Stimulated activated memory B cell treated with anti-CD40 and anti-IgM and Interleukin-4, amounts not matched to agents 10 μg/mL and 1 μg/mL and 100 μg/mL, for 72 hours (primary cell): ENCODE measurements at places on chromosomes 11 and 22.
A peak's percentile ranks its signal among the peaks of the same experiment; 100 is the strongest.

- no peaks in the 10 kb centered on the region for H3K27me3 ChIP-seq
- H3K36me3 ChIP-seq = peaks cover 5% of the 10 kb centered on the region
- no peak overlapping the region for H3K4me3 ChIP-seq
- ATAC-seq = no peak
Measured at GRCh38 chr22:19959587-19960490, 18.2 kb upstream of the TXNRD2 start.

DNA sequence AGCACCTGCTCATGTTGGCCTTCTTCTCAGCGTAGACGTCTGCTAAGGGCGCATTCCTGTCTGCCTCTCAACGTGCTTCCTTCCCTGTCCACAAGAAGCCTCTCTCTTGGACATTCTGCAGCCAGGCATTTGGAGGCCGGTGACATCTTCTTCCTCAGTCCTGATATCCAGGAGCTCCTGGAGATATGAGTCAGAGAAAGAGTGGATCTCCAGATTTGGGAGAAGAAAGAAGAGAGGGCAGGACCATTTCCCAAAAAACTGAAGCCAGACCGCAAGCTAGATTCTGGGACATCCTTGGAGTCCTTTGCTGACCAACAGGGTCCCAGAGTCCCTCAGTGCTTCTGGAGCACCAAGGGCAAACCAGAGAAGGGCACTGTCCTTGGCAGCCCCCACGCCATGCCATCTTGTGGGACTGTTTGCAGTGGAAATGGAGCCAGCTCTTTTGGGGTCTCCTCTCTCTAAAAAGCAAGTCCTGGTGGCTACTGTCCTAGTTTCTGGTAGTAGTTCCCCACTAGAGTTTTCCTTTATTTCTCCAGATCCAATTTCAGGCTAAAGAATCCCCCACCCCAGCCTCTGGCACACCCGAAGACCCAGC is 36.1 kb upstream of the SYT13 start:
- no peaks in the 10 kb centered on the region for H3K36me3 ChIP-seq
- ATAC-seq = no peak
- no peaks in the 10 kb centered on the region for H3K4me1 ChIP-seq
- H3K4me3 ChIP-seq = no peak overlapping the region
- H3K27ac ChIP-seq = no peak overlapping the region

- no peaks in the 10 kb centered on the region for H3K4me1 ChIP-seq
- ATAC-seq = no peak
- H3K27ac ChIP-seq = no peak overlapping the region
- no peaks in the 10 kb centered on the region for H3K36me3 ChIP-seq
- no peak overlapping the region for H3K4me3 ChIP-seq
Measured at GRCh38 chr22:49328630-49329405, 498.9 kb downstream of the BRD1 start.

- no peak for ATAC-seq
- no peaks in the 10 kb centered on the region for H3K27me3 ChIP-seq
- no peak overlapping the region for H3K27ac ChIP-seq
- no peak overlapping the region for H3K4me3 ChIP-seq
- no peaks in the 10 kb centered on the region for H3K4me1 ChIP-seq
Measured at GRCh38 chr11:7657306-7658025, 15.8 kb downstream of the CYB5R2 start.

DNA sequence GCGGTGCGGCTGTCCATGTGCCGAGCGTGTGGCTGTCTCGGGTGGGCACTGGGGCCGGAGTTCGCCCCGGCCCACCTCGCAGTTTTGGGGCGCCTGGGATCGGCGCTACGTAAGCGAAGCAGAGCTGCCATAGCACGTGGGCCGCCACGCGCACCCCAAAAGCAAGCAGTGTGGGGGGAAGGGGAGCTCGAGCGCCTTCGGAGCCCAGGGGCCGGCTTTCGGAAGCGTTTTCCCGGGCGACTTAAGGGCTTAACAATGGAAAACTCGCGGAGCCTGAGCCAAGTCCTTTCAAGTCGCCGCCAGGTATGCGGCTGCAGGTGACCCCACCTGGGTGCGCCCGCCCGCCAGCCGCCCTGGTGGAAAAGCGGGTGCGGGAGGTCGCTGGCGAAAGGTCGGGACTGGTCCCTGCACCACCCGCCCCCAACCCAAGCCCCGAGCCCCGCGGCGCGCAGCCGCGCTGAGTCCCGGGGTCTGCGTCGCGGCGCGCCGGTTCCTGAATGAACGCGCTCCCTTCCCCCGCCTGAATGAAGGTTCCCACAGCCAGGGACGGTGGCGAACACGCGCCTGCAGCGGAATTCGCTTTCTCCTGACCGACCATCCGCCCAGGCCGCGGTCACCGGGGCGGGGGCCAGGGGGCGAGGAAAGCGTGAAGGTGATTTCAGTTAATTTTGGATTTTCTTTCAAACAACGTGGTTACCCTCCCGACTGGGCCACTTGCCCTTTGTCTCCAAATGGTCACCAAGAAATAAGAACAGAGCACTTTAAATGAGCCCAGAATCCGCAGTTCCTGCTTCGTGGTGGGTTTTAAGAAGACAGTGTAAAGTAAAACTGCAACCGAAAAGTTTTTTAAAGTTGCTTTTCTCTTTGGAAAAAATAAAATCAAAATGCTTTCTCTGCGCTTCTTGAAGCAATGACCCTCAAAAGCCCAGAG is 2.8 kb upstream of the CCND1 start:
- H3K36me3 ChIP-seq = no peaks in the 10 kb centered on the region
- peak overlapping the region; percentile 54 for H3K27ac ChIP-seq
- peaks cover 49% of the 10 kb centered on the region for H3K27me3 ChIP-seq
- ATAC-seq = no peak
- H3K4me3 ChIP-seq = peak overlapping the region; percentile 56
- peaks cover 36% of the 10 kb centered on the region for H3K4me1 ChIP-seq

- H3K27ac ChIP-seq = no peak overlapping the region
- no peak for ATAC-seq
- H3K4me3 ChIP-seq = no peak overlapping the region
Measured at GRCh38 chr11:47348859-47349258, 3.6 kb downstream of the MYBPC3 start.
